Stimulated activated CD4-positive, alpha-beta T cell treated with anti-CD3 and anti-CD28 coated beads, Interleukin-12 subunit alpha, Interleukin-12 subunit beta, amount 100 ng/mL, for 24 hours (primary cell): ENCODE measurements at places on chromosomes 12 and 14.

DNA sequence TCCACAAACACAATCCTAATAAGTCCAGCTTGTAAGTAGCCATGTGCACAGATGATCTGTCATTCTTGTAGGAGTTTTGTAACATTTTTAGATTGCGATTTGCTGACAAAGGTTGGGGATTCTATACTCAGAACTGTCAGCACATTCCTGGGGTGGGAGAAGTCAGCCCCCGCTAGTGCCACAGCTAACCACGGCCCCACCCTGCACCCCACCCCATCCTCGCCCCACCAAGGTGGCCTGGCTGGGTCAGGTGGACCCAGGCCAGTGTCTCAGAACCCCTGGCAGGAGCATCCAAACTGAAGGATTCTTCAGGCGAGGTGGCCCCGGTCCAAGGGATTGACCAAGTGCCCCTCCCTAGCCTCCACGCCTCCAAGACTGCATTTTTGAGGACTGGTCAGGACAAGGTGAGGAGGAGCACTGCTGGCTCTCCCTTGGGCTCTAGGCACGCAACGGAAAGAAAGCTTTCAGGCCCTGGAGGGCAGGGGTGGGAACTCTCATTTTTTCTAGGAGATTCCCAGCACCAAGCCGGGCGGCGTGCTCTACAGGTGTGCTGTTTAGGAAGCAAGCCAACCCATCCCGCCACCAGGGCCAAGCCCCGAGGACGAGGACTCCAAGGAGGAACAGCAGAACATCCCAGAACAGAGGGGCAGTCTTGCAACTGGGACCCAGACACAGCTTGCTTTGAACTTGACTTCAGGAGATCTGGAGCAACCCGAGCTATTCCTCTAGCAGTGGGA lies 172.8 kb downstream of the BCL11B start:
- DNase-seq, result no peak

- DNase-seq, result no peak
Measured at GRCh38 chr12:57069523-57069922, 9.1 kb downstream of the NEMP1 start.

DNA sequence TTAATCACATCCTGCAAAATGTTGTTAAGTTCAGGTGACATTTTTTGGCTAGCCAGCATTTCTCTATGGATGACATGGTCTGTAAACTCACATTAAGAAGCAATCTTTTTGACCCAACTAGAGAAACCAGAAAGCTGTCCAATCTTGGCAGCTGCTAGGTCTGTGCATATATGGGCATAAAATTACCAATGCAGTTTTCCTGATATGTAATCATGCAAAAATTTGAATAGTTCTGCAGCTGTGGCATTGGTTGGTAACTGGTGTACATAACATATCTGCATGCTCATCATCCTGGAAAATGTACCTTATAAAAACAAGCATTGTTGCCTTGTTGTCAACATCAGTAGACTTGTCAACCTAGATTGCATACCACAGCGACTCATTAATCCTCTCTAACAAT lies 620.0 kb upstream of the LRFN5 start:
- no peak for DNase-seq

DNA sequence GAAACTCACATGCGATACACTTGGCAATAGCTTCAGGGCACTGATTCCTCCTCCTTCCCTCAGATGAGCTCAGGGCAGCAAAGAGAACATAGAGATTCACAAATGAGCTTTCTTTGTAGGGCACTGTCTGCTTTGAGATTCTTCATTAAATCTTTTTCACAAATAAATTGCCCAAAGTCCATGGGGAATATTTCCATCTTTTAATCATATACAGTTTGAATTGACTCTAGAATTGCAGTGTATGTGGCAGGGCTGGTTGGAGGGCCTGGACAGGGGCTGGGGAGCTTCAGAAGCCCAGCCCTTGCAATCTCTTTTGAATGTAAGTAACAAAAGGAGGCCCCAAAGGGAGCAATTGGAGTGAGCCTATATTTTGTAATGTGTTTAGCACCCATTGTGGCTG lies 197.5 kb downstream of the NOVA1 start:
- no peak for DNase-seq

DNA sequence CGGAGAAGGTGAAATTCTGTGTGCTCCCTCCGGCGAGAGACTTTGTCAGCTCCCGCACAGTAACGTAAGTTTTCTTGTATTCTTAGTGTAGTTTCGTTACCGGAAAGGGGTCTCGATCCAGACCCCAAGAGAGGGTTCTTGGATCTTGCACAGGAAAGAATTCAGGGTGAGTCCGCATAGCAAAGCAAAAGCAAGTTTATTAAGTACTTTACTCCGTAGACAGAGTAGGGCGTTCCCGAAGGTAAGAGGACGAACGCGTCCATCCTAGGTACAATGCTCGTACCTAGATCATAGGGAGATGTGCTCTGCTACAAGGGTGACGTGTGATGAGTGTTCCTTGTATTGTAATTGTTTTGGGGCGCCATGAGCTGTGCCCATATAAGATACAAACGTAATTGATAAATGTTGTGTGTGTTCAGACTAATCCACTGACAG lies 293 bp downstream of the IFI27L1 start:
- no peak for DNase-seq

GRCh38 chr12:24743941-24744793 lies 204.7 kb downstream of the BCAT1 start:
- DNase-seq, result no peak

GRCh38 chr12:34217660-34218059 lies 195.4 kb downstream of the ALG10 start:
- no peak for DNase-seq

DNA sequence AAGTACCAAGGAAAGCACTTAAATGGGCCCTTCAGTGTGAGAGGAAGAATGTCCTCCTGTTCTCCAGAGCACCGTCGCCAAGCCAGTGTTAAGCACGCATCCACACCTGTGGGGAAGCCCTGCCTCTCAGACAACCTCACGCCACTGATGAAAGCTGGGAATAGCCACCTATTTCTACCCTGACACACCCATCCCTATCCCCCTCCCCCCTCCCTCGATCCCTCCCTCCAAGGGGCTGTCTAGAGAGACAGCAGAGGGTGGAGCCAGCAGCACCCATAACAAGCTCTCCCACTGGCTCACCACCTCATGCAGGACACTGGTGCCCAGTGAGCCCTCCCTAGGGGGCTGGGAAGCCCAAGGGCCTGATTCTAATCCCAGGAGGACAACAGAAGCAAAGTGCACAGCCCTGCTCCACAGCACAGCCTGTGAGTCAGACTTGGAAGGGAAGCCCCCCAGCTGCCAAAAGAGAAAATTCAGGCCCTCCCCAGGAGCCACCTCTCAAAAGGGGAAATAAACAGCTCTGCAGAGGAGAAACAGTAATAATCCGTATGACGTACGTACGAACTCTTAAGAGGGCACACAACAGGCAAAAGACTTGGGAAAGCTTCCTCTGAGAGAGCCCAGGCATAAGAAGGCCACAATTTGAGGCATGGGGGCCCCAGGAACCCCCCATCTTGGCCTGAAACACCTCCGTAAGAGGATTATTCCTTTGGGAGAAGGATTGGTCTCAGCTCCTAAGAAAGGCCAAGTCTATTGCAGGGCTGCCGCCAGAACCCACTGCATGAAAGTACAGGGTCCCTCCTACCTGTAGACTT lies 7.8 kb downstream of the PITPNM2 start:
- DNase-seq, result no peak

DNA sequence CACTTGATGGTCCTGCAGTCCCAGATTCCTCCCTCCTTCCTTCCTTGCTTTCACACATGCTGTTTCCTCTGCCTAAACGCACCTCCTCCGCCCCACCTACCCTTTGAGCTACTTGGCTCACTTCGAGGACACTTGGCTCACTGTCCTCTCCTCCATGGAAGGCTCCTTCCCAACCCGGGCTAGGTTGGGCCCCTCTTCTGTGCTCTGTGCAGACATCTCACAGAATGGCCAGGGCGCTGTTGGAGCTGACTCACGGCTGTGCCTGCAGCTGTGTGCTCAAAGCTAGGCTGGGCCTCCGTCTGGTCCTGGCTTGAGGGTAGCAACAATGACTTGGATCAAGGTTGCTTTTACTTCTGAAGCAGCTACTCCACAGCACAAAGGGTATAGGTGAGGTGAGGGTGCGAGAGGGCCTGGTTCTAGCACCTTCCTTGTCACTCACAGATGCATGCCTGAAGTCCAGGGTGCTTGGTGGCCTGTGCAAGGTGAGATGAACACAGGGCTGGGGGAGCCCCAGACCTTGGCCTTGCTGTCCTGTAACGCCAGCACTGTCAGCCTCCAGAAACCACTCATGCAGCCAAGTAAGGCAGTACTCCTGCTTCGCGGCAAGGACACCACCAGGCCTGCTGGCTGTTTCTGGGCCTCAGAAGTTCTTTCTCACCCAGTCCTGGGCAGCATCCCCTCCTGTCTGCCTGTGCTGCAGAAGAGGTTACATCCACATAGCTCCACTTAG lies 61.8 kb downstream of the GALNT16 start:
- DNase-seq, result no peak

- DNase-seq, result no peak
Measured at GRCh38 chr12:105783983-105784947, 354.5 kb downstream of the NUAK1 start.

DNA sequence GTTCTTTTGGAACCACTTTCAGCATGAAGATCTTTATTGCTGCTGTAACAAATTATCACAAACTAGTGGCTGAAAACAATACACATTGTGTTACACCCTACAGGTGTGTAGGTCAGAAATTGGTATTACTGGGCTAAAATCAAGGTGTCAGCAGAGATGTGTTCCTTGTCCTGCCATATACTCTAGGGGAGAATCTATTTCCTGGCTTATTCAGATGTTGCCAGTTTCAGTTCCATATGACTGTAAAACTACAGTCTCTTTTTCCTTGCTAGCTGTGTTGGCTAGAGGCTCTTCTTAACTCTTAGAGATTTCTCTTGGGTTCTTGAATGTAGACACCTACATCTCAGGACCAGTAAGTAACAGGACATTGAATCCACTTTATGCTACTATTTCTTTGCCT lies 215.6 kb upstream of the PPFIA2 start:
- no peak for DNase-seq

- DNase-seq, result no peak
Measured at GRCh38 chr14:45715946-45716345, 462.9 kb upstream of the MIS18BP1 start.

DNA sequence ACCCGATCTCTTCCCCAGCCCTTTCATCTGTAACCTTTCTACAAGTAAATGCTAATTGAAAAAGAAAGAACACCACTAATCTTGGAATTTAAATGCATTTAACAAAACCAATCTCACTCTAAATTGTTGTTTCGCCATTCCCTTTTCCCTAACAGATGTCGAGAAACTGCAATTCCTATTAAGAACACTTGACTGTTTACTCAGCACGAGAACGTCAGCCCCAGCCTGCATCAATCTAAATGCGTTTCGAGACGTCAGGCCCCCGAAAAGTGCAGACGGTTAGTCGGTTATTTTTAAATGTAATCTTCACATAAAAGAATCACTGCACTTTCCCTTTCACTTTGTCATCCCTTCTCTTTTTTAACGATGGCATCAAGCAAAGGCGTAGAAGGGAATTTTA lies 837.6 kb downstream of the VRK1 start:
- no peak for DNase-seq

DNA sequence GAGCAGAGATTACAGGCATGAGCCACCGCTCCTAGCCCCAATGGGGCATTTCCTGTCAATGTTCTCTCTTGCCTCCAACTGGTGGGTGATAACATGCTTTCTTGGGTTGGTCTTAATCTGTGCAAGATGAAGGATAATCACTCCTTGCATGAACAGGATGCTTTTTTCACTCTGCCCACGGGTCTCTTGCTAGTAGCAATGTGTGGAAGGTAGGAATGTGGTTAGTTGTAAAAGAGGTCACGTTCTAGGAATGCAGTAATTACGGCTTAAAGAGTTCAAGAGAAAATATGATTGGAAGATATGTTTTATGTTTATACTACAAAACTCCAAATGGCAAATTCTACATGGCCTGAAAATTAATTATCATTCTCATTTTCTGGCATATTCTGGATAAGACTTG lies 10.5 kb downstream of the RNASE10 start:
- no peak for DNase-seq

GRCh38 chr14:105131241-105131640 lies 37.3 kb downstream of the JAG2 start:
- DNase-seq, result no peak

- no peak for DNase-seq
Measured at GRCh38 chr12:51188359-51189051, 15.6 kb upstream of the TFCP2 start.

DNA sequence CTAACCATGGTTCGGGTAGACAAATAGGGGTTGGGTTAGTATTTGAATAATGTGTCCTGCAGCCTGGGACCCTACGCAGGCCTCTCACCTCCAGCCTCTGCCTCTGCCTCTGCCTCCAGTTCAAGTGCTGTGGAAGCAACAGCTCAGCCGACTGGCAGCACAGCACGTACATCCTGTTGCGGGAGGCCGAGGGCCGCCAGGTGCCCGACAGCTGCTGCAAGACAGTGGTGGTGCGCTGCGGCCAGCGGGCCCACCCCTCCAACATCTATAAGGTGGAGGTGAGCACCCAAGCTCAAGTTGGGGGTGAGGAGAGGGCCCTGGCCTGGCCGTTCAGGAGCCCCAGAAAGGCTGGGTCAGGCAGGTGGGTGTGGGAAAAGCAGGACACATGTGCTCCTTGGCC lies 55.9 kb downstream of the TSPAN11 start:
- no peak for DNase-seq

GRCh38 chr12:12585115-12585863 lies 22.6 kb upstream of the DUSP16 start:
- no peak for DNase-seq

DNA sequence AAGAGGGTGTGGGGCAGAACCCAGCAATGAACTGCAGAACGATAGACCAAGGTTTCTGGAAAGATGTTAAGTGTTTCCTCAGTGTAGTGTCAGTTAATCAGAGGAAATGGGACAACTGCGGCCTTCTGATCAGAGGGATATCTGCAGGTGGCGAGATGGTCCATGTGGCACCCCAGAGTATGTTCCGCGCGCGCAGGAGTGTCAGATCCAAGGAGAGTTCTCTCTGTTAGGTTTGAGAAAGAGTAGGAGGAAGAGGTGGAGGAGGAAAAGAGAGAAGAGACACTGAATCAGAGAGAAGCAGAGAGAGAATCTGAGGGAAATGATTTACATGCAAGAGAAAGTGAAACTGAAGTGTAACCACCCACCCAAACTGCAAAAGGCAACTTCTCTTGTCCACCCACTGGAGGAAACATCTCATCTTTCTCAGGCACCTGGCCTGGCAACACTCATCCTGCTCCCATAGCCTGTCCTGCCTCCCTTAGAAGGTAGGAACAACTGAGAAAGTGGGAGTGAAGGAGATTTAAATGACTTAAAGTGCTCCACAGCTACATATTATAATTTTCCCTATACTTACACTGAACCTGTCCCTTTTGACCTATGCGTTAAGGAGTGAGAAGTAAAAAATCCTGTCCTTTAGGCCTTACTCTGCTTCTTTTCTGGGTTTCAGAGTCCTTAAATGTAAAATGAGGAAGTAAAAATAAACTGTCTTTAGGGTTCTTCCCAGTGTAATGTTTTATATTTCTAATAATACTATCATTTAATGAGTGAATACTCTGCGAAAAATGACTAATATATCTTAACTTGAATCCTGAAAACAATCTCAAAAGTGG lies 6.8 kb upstream of the TESPA1 start:
- DNase-seq, result peak; percentile 20

DNA sequence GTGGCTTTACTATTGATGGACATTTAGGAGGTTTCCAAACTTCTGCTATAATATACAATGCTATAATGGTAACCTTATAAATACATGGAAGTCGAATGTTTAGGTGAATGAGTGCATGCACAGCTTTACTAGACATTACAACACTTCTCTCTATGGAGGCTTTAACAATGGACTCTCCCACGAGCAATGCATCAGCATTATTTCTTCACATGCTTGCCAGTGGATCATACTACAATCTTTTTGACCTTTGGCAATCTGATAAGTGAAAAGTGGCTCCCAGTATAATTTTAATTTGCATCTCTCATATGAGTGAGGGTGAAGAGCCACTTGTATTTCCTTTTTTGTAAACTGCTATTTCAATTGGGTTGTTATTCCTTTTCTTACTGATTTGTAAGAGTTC lies 18.2 kb downstream of the RDH12 start:
- DNase-seq, result no peak
